ENCODE measurements at places on chromosomes 6 and 20.

- no peak for ATAC-seq
Measured at GRCh38 chr6:42041481-42042053, 8.8 kb upstream of the TAF8 start.

GRCh38 chr6:52725535-52726192 is 37.6 kb downstream of the GSTA2 start:
- no peak for ATAC-seq

DNA sequence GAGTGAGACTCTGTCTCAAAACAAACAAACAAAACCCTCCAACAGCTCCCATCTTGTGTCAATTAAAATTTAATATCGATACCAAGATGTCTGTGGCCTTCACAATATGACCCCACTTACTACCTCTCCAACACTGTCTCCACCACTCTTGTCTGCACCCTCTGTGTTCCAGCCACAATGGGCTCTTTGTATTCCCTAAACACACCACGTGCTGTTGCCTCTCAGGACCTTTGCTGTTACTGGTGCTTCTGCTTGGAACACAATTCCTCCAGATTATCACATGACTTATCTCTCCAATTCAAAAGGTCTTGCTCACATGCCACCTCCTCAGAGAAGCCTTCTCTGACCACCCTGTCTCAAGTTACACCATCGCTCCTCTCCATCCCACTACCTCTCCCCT is 6.0 kb upstream of the HCK start:
- ATAC-seq: no peak

DNA sequence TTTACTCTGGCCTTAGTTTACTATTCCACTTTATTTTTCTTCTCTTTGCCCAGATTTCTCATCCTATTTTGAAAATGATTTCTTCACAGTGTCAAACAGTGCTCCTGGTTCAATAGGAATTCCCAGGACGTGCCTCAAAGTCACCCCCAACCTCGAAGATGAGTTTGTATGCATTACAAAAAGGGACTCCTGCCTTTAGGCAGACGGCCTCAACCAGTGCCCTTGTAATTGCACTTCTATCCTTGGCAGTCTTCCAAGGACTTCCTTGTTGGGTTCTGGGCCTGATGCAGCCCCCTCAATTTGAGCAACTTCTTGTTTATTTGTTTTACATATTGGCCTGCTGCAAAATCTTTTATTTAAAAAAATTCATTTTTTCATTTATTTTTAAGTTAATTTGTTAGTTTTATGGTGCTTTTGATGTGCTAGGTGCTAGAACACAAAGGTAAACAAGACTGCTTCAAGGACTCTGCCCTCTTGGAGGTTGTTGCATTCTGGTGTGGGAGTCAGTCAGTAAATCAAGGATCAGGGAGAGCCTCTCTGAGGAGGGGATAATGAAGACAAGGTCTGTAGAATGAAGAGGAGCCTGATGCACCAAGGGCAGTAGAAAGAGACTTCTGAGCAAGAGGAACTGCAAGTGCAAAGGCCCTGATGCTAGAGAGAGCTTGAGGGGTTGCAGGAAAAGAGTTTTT is 181.5 kb upstream of the LAMP5 start:
- no peak for ATAC-seq

GRCh38 chr20:34420146-34420545 is 57.1 kb downstream of the ITCH start:
- ATAC-seq: no peak

Data from stimulated activated memory B cell treated with anti-CD40 and anti-IgM and Interleukin-4, amounts not matched to agents 10 μg/mL and 1 μg/mL and 100 μg/mL, for 72 hours (primary cell).